ENCODE measurements at places on chromosomes 3 and 15.

GRCh38 chr3:114068336-114068735 is 11.8 kb downstream of the QTRT2 start:
- DNase-seq: no peak

DNA sequence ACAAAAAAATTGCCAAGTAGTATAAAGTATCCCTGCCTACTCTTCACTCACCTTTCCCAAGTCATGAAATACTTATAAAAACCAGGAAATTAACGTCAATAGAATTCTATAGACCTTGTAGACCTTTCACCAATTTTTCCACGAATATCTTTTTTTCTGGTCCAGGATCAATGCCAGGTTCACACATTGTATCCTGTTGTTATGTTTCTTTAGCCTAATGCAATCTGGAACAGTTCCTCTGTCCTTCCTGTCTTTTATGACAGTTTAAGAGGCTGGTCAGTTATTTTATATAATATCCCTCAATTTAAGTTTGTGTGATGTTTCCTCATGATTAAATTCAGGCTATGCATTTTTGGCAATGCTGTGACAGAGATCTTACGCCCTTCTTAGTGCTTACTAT is 63.2 kb upstream of the MAGI1 start:
- DNase-seq: no peak

- DNase-seq: no peak
Observed at GRCh38 chr3:134985864-134986715, 191.0 kb downstream of the EPHB1 start.

- no peak for DNase-seq
Observed at GRCh38 chr3:132293251-132293650, 24.0 kb upstream of the ACP3 start.

GRCh38 chr3:79497447-79498111 is 270.2 kb downstream of the ROBO1 start:
- no peak for DNase-seq

DNA sequence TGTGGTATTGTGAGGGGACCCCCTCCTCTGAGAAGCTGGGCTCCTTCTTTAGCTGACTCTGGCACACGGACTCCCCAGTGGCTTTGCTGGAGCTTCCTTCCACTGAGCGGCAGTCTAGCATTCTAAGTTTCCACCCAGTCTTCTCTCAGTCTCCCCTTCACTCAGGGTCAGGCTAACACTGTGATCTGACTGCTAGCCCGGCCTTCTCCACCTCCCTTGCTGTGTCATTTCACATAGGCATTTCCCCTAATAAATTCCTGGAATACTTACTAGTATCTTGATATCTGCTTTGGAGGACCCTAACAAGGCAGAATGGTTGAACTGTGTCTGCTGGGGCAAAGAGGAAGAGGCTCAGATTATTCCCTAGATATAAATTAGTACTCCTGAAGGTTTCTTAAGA is 106.2 kb upstream of the THBS1 start:
- DNase-seq: no peak

GRCh38 chr3:56222866-56223265 is 245.4 kb downstream of the ERC2 start:
- DNase-seq: no peak

DNA sequence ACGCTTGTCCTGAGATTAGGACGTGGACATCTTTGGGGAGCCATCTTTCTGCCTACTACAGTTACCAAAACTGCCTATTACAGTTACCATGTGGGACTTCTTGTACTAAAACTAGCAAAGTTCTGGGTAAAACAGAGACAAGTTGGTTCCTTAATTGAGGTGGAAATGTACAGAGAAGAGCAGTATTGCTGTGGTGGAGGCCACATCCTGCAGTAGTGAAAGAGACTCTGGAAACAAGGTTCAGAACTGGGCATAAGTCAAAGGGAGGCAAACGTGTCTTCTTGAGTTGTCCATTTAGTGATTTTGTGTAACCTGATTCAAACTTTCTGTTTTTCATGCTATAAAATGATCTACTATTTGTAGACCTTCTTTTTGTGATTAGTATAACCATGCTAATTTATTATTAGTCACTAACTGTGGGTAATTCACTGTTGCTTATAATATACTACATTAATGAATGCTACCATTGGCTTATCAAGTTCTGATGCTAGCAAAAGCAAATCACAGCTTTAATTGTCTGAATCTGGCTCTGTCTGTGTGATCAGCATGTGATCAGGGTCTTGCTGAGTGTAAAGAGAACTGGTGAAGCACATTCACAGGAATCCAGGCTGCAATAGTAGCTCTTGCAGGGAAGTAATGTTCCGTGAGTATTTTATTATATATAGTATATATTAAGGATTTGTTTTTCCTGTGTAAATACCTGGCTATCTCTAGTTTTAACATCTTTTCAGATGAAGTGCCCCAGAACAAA is 207.9 kb upstream of the GAP43 start:
- no peak for DNase-seq

DNA sequence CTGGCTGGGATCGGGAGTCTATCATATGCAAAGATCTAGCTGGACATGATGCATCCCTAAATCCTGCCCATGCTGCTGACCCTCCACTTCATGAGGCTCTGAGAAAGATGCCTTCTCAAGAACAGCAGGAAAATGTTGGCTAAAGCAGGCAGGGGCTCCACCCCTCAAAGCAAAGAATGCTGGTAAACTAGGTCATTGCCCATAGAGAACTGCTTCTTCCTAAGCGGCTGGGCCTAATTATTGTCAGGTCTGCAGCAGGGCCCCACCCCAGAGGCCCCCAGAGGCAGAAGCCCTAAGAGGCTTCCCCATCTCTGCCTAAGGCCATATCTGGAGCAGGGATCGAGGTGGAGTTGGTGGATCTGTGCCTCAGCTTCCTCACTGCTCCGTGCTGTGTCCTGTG is 447.4 kb upstream of the PROK2 start:
- DNase-seq: no peak

DNA sequence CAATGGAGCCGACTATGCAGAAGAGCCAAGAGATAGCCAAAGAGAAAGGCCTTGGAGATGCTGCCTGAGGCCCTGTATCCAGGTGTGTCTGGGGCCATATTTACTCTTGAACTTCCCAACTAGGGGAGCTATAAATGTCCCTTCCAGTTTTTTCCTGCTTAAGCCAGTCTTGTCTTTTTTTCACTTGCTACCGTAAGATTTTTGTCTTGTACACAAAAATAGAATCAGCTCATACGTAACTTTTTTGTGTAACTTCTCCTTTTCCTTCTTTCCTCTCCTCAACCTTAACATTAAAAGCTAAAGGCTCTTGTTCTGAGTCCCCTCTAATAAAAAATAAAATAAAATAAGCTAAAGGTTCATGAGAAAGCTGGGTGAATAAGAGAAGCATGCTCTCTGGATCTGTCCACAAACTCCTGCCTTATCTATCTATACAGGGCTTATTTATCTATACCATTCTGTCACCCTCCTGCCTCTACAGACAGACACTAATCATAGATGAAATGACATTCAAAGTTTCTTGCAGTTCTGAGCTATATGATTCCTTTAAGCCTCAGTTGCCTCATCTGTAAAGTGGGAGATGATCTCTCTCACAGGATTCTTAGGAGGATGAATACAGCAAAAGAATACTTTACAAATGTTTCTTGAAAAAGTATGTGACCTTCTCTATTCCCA is 4.6 kb downstream of the SUMF1 start:
- no peak for DNase-seq

GRCh38 chr3:50333744-50334328 is 5.8 kb upstream of the TUSC2 start:
- DNase-seq: no peak

DNA sequence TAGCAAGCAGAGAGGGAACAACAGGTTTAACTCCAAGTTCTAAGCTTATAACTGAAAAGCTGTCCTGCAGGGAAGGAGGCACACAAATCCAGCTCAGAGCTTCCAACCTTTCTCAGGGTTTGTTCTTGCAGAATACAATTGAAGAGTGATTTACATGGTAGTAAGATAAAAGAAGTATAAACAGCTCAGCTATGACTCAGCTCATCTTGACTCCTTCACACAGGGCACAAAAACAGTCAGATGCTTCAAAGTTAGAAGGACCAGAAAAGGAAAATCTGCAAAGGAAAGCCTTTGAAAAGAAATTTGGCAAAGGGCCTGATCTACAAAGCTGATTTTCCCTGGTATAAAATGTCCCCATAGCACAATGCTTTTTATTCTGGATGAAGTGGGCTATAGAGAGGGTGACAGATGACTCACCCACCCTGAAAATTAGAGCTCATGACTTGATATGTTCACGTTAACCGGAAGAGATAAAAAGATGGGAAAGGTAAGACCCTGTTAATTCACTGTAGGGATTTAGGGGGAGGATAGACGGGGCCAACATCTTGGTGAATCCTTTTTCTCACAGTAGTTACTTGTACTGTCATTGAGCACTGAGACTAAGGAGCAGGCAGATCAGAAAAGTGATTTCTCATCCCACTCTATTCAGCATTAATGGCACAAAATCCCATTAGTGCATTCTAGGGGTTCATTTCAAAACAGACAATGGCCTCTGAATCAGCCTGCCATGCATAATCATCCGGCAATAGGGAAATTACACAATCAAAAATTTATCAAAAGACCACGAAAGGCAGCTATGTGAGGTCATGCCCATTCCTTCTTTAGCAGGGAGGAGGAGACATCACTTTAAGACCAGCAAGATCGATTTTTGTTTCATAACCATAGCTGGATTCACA is 143.5 kb downstream of the GAP43 start:
- no peak for DNase-seq

- no peak for DNase-seq
Observed at GRCh38 chr15:97082830-97083229, 752.3 kb downstream of the NR2F2 start.

- DNase-seq: no peak
Observed at GRCh38 chr3:15391007-15391406, 36.3 kb downstream of the METTL6 start.

DNA sequence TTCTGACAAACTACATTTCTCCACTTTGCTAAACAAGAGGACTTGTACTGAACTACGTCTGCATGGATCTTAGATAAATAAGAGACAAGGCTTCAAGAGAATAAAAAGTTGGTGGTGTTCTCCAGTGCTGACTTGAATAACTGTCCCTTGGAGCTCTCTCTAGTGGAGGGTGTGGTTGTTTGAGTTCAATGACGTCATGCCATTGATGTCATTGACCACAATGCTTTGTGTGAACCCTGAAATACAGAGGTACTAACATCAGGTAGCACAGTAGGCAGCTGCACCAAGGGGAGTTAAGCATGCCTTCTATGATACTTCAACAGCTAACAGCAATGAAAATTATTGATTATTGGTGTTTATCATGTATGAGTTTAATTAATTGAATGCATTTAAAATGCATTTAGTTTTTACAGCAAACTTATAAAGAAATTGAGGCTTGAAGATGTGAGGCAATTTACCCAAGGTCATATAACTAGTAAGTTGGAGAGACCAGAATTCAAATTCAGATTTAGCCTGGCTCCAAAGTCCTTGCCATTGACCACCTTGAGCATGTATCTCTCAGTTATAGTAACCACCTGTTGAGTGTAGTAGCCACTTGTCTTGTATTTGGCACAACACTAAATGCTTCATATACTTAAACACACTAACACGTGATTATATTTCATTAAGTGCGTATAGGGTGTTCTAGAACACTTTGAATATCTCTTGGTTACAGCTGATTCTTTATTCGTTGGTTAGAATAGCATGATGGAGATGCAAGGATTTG is 126.0 kb upstream of the ANKRD28 start:
- no peak for DNase-seq

- no peak for DNase-seq
Observed at GRCh38 chr15:98333251-98333650, 315.1 kb upstream of the IGF1R start.

DNA sequence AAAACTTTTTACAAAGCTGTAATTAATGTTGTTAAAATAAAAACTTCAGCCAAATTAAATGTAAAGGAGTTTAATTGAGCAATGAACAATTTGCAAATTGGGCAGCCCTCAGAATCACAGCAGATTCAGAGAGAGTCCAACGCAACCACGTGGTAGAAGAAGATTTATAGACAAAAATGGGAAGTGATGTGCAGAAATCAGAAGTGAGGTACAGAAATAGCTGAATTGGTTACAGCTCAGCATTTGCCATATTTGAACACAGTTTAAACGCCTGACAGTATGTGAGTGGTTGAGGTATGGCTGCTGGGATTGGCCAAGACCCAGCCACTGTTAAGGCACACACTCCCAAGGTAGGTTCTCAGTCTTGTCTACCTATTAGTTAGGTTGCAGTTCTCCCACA is 14.4 kb upstream of the PLA2G4D start:
- DNase-seq: peak; percentile 50

GRCh38 chr15:32833379-32833821 is 115.6 kb downstream of the GREM1 start:
- no peak for DNase-seq

DNA sequence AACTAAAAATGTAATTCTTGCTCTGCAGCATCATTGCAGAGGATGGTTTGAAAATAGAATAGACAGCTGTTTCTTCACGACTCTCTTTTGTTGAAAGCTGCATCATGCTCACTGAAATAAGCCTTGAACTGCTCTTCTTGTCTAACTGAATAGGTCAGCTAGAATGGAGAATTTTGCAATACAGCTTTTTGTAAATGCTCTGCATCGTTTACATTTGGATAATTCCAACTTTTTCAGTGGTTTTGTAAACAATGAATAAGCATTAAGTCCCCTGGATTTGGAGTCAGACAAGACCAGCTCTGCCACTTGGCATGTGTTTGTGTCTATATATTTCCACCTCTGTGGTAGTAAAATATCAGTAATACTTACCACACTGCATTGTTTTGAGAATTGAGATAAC is 95.2 kb downstream of the PLSCR2 start:
- DNase-seq: no peak
